ENCODE measurements at places on chromosomes 6 and 20.

GRCh38 chr6:42403831-42404230 is 47.9 kb downstream of the TRERF1 start:
- H3K4me1 ChIP-seq: peaks cover 11% of the 10 kb centered on the region
- H3K36me3 ChIP-seq: no peaks in the 10 kb centered on the region
- no peak overlapping the region for H3K27ac ChIP-seq

DNA sequence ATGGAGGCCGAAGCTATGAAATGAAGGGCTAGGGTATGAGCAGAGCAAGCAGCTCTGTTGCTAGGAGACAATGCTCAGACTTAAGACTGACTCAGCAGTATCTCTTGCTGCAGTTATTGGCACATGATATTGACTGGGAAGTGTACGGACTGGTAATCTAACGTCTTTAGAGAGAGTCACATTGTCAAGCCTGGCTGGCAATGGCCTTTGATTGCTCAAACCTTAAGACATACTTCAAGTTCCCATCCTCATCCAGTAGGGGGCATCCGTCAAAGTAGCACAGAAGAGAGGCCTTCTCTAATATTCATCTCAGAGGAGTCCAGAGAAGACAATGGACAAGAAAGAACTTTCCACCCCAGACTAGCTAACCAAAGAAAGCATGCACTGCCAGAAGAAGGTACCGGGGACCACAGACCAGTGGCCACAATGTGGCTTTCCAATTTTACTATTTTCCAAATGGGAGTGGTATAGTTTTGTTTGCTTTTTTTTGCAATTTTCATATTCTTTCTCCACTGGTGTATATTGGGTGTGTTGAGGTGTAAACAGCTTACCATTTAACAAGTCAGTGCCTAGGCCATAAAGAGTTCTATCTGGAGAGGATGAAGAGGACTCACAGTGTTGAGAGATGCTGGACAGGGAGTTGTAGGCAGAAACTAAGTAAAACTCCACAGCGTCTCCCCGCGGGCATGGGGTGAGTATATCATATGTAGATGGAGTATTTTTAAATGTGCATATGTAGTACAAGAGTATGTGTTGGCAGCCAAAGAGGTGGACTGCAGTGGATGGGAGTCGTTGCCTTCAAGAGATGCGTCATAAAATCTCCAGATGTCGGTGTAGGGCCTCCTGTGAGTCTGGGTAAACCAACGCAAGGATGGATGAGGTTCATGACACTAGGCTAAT is 36.7 kb downstream of the LRFN2 start:
- no peak overlapping the region for H3K4me3 ChIP-seq
- 0 out of 2 replicates have a peak, but pooled peaks cover 2% of the 10 kb centered on the region for H3K4me1 ChIP-seq
- DNase-seq: no peak
- no peak overlapping the region for H3K27ac ChIP-seq

DNA sequence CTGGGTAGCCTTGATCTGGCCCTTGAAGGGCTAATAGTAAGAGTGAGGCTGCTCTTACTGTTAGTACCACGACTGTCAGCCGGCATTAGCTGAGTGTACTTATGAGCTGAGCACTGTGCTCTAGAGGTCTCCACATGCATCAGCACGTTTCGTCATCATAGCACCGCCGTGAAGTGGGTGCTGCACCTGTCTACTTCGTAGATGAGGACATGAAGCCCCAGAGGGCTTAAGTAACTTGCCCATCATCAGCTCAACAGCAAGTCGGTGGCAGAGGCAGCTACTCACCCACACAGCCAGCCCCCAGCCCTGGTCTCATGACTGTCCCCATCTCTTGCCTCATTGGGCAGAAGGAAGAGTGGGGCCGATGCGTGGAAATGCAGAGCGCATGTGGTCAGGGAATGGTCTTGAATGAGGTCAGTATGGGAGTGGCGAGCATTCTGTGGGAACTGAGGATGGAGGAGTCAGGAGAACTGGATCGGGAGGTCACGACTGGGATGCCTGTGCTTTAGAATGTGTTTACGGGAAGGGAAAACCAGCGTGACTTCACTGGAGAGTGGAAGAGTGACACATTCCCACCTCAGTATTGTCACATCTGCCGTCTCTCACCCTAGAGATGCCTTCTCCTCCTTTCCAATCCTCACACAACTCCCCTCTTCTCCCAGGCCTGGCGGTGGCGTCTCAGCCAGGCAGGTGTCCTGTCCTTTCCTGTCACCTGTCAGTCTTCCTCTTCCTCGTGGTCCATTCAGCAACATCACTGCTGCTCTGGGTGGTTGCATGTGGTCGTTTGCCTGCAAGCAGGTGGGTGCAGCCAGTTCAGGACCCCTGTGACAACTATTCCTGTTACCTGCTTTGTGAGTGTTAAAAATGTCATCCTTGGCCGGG is 6.0 kb downstream of the SYTL3 start:
- no peak overlapping the region for H3K27ac ChIP-seq
- no peak for DNase-seq
- 0 out of 2 replicates have a peak, but pooled peaks cover 1% of the 10 kb centered on the region for H3K4me1 ChIP-seq
- no peak overlapping the region for H3K4me3 ChIP-seq
- H3K27me3 ChIP-seq: no peaks in the 10 kb centered on the region

GRCh38 chr6:41579088-41579610 is 33.0 kb downstream of the FOXP4 start:
- peaks cover 22% of the 10 kb centered on the region for H3K4me1 ChIP-seq
- H3K27ac ChIP-seq: no peak overlapping the region
- no peaks in the 10 kb centered on the region for H3K27me3 ChIP-seq
- no peak overlapping the region for H3K4me3 ChIP-seq
- no peaks in the 10 kb centered on the region for H3K36me3 ChIP-seq

- H3K27ac ChIP-seq: no peak overlapping the region
- H3K27me3 ChIP-seq: no peaks in the 10 kb centered on the region
- no peak overlapping the region for H3K4me3 ChIP-seq
- no peaks in the 10 kb centered on the region for H3K4me1 ChIP-seq
- DNase-seq: no peak
These were observed 3.3 kb downstream of the MYO6 start for GRCh38 chr6:75752365-75752764.

DNA sequence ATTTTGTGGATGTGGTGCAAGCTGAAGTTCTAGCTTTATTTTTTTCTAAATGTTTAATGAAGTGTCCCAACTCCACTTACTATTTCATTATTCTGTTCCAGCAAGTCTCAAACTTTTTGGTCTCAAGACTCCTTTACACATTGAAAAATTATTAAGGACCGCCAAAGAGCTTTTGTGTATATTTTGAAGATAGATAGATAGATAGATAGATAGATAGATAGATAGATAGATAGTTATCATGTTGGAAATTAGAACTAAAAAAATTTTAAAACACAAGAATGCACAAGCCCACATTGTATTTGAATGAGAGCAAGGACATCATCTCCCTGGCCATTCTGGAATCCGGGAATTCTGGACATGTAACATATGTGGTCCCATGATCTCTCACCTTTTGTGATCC is 181.2 kb upstream of the SNX9 start:
- no peaks in the 10 kb centered on the region for H3K36me3 ChIP-seq
- no peaks in the 10 kb centered on the region for H3K4me1 ChIP-seq
- no peak overlapping the region for H3K27ac ChIP-seq
- H3K4me3 ChIP-seq: no peak overlapping the region

DNA sequence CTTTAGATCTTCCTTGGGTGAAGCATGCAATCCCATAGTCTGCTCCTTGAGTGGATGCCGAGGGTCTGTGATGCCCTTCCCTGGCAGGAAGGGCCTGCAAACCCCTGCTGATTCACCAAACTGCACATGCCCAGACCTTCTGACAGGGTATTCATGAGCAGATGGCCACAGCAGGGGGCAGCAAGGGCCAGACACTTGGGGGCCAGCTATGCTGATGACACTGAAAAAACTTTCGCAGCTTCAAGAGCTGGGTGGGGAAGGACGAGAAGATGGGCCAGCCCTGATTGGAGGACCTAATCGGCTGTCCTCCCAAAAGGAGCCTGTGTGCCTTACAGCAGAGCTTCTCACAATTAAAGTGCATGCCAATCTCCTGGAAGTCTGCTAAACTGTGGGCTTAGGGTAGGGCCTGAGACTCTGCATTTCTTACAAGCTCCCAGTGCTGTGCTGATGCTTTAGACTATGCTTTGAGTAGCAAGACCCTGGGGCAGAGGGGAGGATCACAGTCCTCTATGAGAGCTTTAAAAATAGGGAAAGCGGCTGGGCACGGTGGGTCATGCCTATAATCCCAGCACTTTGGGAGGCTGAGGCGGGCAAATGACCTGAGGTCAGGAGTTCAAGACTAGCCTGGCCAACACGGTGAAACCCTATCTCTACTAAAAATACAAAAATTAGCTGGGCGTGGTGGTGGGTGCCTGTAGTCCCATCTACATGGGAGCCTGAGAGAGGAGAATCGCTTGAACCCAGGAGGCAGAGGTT is 15.2 kb upstream of the GDAP1L1 start:
- H3K4me3 ChIP-seq: no peak overlapping the region
- H3K27me3 ChIP-seq: no peaks in the 10 kb centered on the region
- DNase-seq: no peak
- H3K36me3 ChIP-seq: no peaks in the 10 kb centered on the region
- H3K4me1 ChIP-seq: 0 out of 2 replicates have a peak, but pooled peaks cover 2% of the 10 kb centered on the region

DNA sequence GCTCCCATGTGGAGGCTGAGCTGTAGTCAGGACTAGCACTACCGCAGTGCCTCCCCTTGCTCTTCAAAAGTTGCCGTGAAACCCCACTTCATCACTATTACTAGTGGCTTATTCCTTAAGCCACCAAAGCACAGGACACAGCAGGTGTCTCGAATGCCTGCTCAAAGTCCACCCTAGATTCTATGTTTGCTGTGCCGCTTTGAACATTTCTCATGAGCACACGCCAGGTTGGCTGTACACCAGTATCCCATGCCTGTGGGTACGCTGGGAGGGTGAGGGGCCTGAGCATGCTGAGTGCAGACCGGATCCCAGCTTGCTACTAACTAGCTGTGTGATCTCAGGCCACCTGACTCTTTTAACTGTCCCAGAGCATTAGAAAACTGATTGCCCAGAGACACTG is 335.8 kb upstream of the QKI start:
- DNase-seq: no peak
- H3K27me3 ChIP-seq: no peaks in the 10 kb centered on the region
- no peak overlapping the region for H3K4me3 ChIP-seq
- H3K4me1 ChIP-seq: peaks cover 3% of the 10 kb centered on the region
- no peaks in the 10 kb centered on the region for H3K36me3 ChIP-seq
- no peak overlapping the region for H3K27ac ChIP-seq

- H3K27ac ChIP-seq: no peak overlapping the region
- H3K4me3 ChIP-seq: no peak overlapping the region
- DNase-seq: no peak
- H3K36me3 ChIP-seq: peaks cover 3% of the 10 kb centered on the region
- H3K4me1 ChIP-seq: no peaks in the 10 kb centered on the region
These were observed 47.0 kb downstream of the PIGU start for GRCh38 chr20:34629904-34630303.

GRCh38 chr6:153023977-153024708 is 21.6 kb upstream of the MTRF1L start:
- H3K27me3 ChIP-seq: no peaks in the 10 kb centered on the region
- no peaks in the 10 kb centered on the region for H3K4me1 ChIP-seq
- DNase-seq: peak; percentile 37
- H3K4me3 ChIP-seq: no peak overlapping the region
- no peak overlapping the region for H3K27ac ChIP-seq

DNA sequence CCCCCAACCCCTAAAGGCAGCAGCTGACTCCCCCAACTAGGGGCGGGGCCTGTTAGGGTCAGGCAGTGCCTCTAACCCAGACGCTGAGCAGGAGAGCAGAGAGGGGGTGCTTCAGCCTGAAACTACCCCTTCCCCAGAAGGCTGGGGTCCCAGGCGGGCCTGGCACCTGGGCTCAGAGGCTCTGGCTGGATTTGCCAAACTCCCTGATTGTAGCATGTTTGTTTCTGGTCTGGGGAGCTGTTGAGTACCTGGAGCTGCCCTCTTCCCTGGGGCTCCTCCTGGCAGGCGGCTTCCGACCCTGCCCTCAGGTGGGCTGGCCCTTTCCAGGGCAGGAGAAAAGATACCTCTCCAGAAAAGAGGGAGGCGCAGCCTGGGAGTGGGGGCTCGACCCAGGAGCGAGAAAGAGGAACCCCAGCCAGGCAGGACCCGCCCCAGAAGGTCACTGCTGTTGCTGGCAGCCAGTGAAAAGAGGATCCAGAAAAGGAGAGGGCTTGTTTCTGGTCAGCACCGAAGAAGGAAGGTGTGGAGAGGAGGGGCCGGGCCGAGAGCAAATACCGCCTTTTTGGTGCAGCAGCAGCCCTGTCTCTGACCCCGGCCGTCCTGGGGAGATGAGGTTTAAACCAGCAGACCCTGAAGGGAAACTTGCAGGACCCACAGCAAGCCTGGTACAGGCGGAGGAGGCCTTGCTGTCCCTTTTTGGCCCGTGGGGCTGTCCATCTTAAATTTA is 810 bp upstream of the ABHD16B start:
- H3K4me3 ChIP-seq: no peak overlapping the region
- H3K36me3 ChIP-seq: peaks cover 9% of the 10 kb centered on the region
- no peak for DNase-seq

DNA sequence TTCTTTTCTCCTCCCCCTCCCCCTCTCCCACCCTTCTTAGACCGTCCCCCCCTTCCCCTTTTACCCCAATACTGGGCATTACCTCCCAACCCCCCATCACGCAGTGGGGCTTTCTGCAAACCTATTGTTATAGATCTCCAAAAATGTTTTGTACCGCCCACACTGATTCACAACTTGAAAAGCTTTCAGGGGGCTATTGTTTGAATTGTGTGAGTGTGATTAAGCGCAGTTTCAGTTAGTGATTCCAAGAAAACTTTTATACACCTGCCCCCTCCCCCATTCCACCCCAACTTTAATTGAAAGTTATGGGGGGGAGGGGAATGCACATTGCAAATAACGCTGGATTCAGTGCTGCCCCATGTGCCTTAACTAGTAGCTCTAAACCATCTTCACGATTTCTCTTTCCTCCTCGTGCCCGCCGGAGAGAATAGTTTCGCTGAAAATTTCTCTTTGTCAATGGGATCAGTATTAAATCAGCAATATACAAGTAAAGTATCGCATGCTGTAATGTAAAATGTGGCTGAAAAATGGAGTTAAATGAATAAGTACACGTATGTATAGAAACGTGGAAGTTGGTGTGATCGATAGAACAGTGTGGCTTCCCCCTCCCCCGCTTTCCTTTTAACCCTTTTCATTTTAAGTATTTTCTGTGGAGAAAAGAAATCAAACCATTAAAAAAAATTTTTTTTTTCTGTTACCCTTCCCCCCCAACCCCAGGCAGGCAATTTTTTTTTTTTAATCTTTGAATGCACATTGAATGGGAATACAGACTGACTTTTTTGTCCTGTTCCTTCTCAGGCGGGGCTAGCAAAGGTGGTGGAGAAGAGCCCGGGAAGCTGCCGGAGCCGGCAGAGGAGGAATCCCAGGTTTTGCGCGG is 632 bp downstream of the LIN28B start:
- H3K27me3 ChIP-seq: no peaks in the 10 kb centered on the region
- peak overlapping the region; percentile 56 for H3K4me3 ChIP-seq
- no peaks in the 10 kb centered on the region for H3K4me1 ChIP-seq
- no peak for DNase-seq
- H3K36me3 ChIP-seq: no peaks in the 10 kb centered on the region
- H3K27ac ChIP-seq: peak overlapping the region; percentile 95

GRCh38 chr6:109073344-109074132 is 21.1 kb downstream of the SESN1 start:
- peak; percentile 48 for DNase-seq
- H3K4me1 ChIP-seq: no peaks in the 10 kb centered on the region
- no peaks in the 10 kb centered on the region for H3K27me3 ChIP-seq

- H3K27me3 ChIP-seq: no peaks in the 10 kb centered on the region
- no peak for DNase-seq
- no peaks in the 10 kb centered on the region for H3K36me3 ChIP-seq
- no peak overlapping the region for H3K27ac ChIP-seq
- no peak overlapping the region for H3K4me3 ChIP-seq
These were observed 24.0 kb downstream of the HLA-DPA1 start for GRCh38 chr6:33049323-33050013.
